Cerebellar cortex (tissue), 1 donor: ENCODE measurements at places on chromosomes 4 and X.

DNA sequence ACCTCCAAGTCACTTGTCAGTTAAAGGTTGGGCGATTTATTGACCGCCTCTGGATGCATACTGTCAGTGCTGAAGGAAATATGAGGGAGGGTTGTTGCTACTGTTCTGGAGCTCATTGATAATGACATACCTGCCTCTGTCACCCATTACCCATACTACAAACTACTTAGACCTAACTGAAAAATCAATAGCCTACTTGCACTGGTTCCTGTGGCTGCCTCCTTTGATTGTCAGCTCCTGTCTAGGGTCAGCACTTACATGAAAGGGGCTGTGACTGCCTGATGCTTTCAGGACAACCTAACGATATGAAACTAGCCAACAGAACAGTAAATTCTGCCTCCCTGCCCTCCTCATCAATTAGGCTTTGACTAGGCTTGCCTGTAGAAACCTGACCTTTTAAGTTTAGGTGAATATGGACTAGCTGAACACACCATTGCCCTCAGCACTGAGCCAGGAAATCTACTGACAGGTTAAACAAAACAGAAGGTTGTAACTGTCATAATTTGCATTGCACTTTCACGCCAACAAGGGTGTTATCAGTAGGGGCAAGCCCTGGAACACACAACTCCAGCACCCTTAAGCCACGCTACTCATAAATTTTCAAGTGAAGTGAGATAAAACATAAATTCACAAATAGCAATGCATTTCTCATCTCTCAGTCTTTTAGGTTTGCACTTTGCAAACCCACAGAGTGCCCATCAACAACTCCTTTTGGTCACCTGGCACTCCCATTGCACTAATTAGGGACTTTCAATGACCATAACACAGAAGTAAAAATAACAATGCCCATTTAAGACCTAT is 9.0 kb upstream of the MAB21L2 start:
- DNase-seq: no peak

- no peak for DNase-seq
These were observed 1.3 kb downstream of the FAM149A start for GRCh38 chr4:186105647-186106321.

GRCh38 chrX:386239-386767 is 404 bp downstream of the PPP2R3B start:
- no peak for DNase-seq

GRCh38 chr4:74320559-74321118 is 12.4 kb downstream of the EPGN start:
- peak; percentile 17 for DNase-seq
